ENCODE measurements at places on chromosomes 6 and 20.

DNA sequence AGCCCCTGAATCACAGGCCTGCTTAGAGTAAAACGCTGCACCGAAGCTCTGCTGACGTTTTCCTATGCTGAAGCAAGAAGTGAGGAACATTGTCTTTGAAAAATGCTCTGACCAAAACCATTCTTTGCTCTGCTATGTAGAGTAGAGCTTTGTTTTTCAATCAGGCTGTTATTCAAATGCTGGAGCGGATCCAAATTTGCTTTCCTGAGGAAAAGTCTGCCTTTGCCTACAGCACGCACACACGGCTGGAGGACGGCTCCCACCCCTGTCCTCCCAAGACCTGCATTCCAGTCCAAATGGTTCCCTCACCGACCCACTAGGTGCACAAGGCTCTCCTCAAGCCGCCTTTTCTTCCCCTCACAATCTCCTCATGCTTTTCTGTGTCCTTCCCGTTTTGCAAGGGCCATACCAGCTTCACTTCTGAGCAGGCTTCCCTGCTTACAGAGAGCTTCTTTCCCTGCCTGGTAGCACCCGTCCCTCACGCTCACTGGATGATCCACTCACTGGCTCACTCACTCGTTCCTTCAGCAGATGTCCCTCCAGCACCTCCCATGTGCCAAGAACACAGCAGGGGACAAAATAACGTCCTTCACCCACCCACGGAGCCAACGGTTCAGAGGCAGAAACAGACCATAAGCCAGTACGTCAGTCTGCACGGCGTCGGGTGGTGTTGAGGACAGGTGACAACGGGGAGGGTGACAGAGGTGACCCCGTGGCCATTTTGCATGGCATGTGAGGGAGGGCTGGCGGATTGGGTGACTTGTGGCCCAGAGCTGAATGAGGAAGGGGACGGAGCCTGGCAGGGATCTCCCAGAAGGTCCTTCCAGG lies 137.9 kb upstream of the NEDD9 start:
- no peak for DNase-seq

- no peak for DNase-seq
These were observed 111.2 kb upstream of the CNKSR3 start for GRCh38 chr6:154621686-154622085.

GRCh38 chr6:146767632-146768031 lies 168.9 kb downstream of the ADGB start:
- no peak for DNase-seq

GRCh38 chr6:113526553-113526952 lies 330.6 kb upstream of the MARCKS start:
- no peak for DNase-seq

GRCh38 chr6:56771189-56771588 lies 128.5 kb upstream of the DST start:
- no peak for DNase-seq

- no peak for DNase-seq
These were observed 538.2 kb upstream of the EYS start for GRCh38 chr6:66245231-66245630.

- no peak for DNase-seq
These were observed 19.5 kb downstream of the CMTR1 start for GRCh38 chr6:37452522-37452921.

DNA sequence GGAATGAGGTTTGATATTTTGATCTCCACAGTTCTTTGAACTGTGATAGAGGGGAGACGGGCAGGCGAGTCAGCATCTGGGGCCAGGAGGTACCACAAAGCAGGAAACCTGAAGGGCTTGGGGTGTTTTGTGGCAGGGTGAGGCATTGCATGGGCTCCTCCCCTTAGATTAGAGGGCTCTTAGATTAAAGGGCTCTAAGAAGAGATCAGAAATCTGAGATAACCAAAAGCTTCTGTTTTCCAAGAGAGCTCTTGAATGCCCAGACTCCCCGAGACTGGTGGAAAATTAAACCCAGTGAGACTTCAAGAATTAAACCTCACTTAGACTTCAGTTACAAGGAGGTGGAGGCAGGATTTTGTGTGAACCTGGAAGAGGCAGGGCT lies 2.4 kb upstream of the GPX5 start:
- DNase-seq, result no peak

DNA sequence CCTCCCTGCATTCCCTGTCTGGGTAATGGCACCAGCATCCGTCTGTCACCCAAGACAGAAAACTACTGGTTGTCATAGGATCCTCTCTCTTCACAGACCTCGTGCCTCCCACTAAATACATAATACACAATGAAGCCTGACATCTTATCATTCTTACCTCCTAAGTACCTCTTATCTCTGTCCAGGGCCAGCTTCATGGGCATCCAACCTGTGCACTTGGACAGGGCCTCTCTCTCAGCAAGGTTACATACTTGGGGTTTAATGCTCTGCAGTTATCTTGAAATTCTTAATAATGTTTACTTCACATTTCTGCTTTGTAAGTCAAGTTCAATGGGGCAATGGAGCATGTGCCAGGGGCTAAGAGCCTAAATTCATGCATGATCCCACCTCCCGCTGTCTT lies 30.8 kb upstream of the KLHL31 start:
- DNase-seq, result no peak

DNA sequence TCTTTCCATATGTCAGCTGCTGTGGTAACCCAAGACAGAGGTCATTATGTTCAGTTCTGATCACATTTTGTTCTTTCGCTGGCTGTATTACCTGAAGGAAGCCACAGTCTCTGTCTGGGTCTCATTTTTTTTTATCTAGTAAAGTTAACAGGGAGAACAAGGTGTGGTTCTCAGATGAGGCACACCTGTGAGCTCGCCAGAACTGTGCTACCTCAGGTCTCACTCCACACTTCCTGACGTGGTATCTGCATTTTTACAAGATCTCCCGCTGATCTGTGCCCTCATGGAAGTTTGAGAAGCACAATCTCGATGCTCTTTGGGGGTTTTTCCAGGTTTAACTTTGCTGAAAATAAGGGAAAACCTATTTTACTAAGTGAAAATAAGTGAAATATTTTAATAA lies 169.5 kb upstream of the CENPW start:
- no peak for DNase-seq

DNA sequence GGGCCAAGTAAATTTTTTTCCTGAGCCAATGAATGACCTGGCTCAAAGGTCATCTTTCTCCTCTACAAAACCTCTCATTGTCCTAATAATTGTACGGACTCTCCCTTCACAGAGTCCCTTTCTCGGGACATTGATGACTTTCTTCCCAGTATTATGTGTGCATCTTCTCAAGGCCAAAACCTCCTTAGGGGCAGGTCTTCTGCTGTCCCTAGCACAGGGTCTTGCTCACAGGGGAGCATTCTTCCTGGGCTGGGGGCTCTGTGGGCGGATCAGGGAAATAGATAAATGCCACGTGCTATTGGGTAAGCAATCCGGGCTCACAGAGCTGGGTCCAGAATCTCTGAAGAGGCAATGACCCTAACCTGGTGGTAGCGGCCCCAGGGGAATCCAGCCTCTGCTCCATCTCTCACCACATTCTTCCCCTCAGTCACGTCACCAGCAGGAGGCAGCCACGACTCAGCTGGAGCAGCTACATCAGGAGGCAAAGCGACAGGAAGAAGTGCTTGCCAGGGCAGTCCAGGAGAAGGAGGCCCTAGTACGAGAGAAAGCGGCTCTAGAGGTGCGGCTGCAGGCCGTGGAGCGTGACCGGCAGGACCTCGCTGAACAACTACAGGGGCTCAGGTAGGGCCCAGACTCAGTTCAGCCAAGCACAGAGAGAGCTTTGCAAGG lies 23.5 kb downstream of the CEP250 start:
- no peak for DNase-seq

DNA sequence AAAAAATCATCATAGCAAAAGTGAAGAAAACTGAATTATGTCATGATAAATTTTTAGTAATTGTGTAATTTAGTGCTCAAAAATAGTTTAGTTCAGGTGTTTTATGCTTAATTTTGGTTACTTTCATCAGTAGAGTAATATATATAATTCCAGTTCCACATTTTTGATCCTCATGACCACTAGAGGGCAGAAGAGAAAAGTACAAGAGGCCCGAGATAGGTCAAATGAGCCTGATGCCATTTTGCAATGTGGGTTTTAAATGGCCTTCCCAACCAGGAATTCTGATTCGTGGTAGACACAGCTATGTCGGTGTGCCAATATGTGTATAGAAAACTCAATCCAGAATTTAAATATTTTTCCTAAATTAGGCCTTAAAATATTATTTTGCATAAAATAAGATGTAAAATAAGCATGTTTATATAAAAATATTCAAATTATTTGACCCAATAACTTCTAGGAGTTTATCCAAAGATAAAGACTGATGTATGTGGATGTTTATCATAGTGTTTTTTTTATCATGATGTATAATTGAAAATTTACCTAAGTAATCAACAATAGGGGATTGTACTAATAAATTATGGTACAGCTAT lies 159.7 kb upstream of the RPS6KA2 start:
- DNase-seq, result no peak

- no peak for DNase-seq
These were observed 134.0 kb downstream of the GRIK2 start for GRCh38 chr6:101527467-101527866.

- DNase-seq, result no peak
These were observed 2.1 kb downstream of the NFYA start for GRCh38 chr6:41074692-41075436.

GRCh38 chr20:45336530-45337366 lies 11.5 kb downstream of the SDC4 start:
- DNase-seq, result no peak

DNA sequence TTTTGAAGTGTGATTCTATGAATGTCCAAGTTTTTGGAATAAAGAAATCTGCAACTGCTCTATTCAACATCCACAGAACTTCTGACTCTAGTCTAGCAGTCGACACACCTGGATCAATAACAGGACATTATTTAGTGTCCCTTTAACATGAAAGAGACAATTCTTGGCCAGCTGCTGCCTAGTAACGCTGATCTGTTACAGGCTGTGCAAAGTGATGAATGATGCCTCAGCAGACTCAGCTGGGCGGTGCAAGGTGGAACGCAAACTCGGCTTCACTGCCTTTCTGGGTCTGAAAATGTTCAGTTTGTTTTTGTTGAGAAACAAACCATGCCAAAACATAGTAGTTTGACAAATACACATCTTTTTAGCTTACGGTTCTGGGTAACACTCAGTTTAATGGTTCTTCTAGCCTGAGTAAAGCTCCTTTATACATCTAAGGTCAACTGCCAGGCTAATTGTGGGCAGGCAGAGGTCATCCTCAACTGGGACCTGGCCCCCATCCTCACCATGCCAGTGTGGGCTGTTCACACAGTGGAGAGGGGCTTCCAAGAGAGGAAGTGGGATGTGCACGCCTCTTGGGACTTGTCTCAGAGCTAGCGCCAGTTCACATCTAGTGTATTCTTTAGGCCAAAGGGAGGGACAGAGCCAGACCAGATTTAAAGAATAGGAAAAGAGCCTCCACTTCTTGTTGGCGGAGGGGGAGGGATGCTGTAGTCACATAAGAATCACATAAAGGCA lies 879.7 kb downstream of the QKI start:
- no peak for DNase-seq

- no peak for DNase-seq
These were observed 89.8 kb downstream of the MDN1 start for GRCh38 chr6:89729818-89730217.

GRCh38 chr6:41288754-41289129 lies 2.3 kb upstream of the TREM1 start:
- DNase-seq, result no peak

GRCh38 chr6:89270951-89271721 lies 44.0 kb downstream of the GABRR2 start:
- DNase-seq, result no peak
